Activated T-helper 1 cell treated with anti-CD3 and anti-CD28 coated beads, Interleukin-2, amount 50 U/mL, for 16 hours (primary cell): ENCODE measurements at places on chromosomes 4 and X.

- no peak for DNase-seq
Observed at GRCh38 chr4:25190407-25190806, 30.2 kb upstream of the SEPSECS start.

DNA sequence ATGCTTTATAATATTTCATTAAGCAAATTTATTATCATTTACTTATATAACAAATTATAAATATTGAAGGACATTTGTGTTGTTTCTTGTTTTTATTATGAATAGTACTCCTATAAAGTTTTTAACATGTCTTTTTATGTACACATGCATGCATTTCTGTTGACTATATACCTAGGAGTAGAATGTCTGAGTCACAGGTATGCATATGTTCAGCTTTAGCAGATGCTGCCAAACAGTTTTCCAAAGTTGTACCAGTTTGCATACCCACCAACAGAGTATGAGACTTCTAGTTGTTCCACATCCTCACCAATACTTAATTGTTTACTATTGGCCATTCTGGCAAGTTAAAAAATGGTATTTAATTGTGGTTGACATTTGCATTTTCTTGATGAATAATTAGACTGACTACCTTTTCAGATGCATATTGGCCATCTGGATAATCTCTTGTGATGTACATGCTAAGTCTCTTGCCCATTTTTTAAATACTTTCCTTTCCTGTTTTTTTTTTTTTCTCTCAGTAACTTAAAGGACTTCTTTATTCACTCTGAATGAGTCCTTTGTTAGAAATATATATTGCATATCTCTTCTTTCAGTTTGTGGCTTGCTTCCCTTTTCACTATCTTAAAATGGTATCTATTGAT, 132.2 kb upstream of the TRIM2 start:
- no peak for DNase-seq

GRCh38 chr4:38787693-38788092, 4.9 kb upstream of the TLR10 start:
- DNase-seq, result no peak

GRCh38 chrX:15430584-15430983, 46.4 kb upstream of the VEGFD start:
- DNase-seq, result no peak

DNA sequence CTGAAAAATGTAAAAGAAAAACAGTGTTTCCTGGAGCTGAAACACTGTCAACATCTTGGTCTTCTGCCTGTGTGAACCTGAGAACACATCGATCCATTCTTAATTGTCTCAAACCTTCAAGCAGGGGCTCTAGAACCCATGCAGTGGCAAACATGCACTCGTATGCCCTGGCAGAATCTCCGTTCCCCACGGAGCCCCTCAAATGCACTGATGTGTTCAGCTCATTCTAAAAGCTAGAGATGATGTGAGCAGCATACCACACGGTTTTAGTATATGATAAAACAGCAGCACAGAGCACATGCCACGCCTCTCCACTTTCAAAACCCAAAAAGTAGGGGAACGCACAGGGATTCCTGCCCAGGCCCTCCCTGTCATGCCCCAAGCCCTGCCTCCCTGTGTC, 44.9 kb downstream of the ZFYVE28 start:
- DNase-seq, result no peak

DNA sequence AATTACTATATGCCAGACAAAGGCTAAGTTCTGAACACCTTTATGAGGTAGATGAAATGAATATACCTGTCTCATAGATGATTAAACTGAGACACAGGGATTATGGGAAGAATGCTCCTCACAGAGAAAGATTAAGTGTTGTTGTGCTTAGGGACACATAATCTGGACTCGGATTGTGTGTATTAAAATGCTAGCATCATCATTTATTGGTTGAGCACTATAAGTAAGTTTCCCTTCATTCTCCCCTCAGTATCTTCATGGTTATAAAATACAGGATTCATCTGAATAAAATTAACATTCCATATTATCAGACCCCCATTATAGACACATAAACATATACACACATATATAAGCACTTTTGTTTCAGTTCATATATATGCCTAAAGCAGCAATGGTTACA, 463.5 kb downstream of the PPP4R3C start:
- no peak for DNase-seq

DNA sequence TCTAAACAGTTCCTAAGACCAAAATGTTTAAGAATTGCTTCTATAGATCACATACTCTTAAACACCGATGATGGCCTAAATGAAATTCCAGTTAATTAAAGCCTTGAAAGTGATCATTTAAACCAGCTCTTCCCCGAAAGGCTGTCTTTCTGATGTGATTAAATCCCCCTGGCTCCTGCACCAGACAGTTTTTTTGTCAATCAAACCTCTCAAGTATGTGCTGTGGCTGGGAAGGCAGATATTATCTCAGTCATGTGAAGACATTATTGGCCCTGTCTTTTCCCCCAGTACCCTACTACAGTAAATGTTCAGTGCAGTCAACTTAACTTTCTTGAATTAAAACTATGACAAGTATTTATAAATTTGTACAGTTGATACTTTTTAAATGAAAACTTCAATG, 121.0 kb upstream of the MYOZ2 start:
- no peak for DNase-seq

DNA sequence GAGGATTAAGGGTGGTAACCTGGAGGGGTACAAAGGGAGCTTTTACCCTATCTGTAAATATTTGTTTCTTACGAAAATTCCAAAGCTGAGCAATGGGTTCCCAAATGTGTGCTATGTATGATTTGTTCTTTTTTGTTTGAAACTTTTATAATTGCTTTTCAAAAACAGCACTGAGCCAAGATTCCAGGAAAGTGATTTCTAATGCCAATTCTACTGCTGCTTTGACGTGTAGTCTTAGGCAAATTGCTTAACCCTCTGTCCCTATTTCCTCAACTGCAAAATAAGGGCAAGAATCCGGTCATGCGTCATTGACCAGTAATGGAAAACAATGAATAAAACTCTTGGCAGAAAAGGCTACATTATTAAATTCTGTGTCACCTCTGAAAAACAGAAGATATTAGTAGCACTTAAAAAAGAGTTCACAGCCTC, 454.7 kb downstream of the IL15 start:
- no peak for DNase-seq

- DNase-seq, result no peak
Observed at GRCh38 chr4:85836588-85837438, 361.9 kb downstream of the ARHGAP24 start.

DNA sequence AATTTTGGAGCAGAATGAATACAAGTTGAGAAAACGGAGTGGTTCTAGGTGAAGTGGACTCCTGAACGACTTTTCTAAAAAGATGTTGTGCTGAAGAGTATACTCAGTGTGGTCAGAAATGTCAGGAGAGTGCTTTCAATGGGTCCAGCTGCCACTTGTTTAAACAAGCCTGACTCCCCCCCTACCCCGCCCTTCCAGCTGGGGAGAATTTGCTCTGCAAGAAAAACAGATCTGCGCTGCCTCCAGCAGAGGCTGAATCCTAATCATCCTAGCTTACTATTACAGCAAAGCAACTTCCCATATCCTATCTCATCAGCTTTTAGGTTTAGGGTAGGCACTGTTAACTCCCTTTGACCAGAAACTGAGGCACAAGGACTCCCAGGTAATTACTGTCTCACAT, 1.9 kb downstream of the MAP3K15 start:
- no peak for DNase-seq

- DNase-seq, result no peak
Observed at GRCh38 chrX:76155786-76156185, 17.1 kb upstream of the PBDC1 start.
